ENCODE measurements at places on chromosomes 16 and 17.

- DNase-seq = no peak
These were observed 4.9 kb upstream of the SOX9 start for GRCh38 chr17:72115781-72116525.

DNA sequence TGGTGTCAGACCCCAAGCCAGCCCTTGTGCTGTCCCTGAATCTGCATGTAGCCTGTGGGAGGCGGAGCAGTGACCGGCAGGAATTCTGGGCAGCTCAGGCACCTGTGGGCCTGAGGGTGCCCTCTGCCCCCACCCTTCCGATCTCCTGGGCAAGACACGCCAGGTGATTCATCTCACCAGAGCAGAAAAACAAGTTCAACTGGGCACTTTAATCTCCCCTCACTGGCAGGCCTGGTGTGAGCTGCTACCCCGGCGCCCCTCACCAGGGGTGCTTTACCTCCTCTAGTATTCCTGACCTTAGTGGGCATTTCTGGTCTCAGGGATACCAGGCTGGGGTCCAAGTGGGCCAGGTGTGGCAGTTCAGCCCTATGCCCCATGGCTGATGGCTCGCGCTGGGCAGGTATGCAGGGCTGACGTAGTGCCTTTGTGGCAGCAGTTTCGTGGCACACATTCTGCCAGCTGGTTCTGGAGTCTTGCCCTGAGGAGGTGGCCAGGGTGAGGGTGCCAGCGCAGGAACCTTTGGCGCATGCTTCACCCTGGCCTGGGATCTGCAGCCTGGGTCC lies 6.0 kb downstream of the ERBB2 start:
- DNase-seq = peak; percentile 95

DNA sequence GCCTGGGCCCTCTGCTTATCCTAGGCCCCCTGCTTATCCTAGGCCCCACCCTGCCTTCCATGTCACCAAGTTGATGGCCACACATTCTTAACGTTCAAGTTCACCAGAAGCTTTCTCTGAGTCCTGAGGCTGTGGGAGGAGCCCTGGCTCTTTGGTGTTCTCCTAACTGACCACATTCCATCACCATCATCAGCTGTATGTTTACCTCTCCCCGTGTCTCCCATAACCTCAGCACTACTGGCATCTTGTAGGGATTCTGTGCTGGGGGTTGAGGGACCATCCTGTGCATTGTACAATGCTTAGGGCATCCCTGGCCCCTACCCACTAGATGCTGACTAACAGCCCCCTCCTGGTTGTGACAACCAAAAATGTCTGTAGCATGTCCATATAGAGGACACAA lies 99.3 kb downstream of the NDE1 start:
- no peak for DNase-seq

GRCh38 chr17:75356260-75356937 lies 49.1 kb downstream of the GRB2 start:
- no peak for DNase-seq

DNA sequence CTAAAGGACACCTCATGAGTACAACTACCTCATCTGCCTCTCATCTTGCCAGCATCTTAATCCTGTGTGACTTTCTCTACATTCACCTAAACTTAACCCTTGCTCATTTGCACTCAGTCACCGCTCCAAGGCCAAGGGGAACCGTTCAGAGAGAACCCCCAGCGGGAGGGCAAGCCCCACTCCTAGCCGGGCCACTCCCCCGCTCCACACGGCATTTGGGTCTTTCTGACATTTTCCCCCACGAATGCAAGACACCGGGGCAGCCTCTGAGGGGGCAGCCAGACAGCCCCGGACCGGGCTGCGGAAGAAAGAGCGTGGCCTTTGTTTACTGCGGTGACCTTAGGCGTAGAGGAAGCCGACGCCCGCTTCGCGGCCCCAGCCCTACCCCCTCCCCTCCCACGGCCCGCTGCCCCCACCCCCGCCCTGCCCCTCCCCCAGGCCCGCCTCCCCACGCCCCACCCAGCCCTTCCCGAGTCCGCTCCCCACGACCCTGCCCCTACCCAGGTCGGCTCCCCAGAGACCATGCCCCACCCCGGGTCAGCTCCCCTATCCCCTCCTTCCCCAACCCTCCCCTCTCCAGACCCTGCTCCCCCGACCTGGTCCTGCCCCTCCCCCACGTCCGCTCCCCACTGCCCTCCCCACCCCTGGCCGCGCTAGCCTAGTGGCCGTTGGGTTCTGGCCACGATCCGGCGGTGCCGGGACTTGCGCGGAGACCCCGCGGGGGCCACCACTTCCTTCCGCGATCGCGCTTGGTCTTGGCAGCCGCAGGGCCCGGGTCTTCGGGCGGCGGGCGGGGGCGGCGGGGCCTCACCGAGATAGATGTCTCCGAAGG lies 789 bp downstream of the CSNK1D start:
- DNase-seq = no peak

- no peak for DNase-seq
These were observed 236.8 kb downstream of the IRX3 start for GRCh38 chr16:54049591-54050458.

- DNase-seq = peak; percentile 43
These were observed 17.9 kb downstream of the UTP4 start for GRCh38 chr16:69150146-69150865.

DNA sequence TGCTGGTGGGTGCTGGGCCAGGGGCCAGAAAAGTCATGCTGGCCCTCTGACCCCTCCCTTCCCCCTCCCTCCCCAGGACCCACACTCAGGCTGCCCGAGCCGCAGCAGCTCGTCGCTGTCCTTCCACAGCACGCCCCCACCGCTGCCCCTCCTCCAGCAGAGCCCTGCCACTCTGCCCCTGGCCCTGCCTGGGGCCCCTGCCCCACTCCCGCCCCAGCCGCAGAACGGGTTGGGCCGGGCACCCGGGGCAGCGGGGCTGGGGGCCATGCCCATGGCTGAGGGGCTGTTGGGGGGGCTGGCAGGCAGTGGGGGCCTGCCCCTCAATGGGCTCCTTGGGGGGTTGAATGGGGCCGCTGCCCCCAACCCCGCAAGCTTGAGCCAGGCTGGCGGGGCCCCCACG lies 8.3 kb upstream of the CISD3 start:
- DNase-seq = no peak

- no peak for DNase-seq
These were observed 6.2 kb upstream of the TMEM100 start for GRCh38 chr17:55728833-55729232.

- no peak for DNase-seq
These were observed 181.3 kb downstream of the HS3ST3A1 start for GRCh38 chr17:13420418-13420826.

DNA sequence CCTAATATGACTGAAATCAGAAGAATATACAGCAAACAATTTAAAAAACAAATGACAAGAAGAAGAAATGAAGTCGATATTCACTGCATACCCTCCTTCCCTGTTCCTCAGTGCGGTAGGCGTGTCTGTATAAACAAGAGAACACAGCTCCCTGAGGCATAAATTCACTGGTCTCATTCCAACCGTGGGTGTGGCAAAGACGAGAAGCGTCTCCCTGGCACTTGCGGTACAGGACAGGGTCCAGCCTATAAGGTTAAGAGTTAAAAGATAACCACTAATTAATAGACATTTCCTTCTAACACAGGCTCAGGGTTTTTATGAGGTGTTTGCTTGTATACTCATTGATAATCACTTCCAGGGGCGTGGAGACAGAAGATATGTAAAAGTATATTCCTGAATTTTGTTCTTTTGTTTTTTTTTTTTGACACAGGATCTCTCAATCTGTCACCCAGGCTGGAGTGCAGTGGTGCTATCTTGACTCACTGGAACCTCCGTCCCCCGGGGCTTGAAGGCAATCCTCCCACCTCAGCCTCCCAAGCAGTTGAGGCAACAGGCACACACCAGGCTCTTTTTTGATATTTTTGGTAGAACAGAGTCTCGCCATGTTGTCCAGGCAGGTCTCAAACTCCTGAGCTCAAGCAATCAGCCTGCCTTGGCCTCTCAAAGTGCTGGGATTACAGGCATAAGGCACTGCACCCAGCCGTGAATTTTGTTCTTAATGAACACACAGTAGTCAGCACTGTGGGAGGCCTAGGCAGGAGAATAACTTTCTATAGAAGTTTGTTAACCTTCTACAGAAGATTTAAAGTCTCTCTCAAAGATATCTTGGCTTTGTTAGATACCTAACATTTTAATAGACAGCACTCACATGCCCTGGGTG lies 59.1 kb upstream of the CLEC18B start:
- DNase-seq = peak; percentile 91

DNA sequence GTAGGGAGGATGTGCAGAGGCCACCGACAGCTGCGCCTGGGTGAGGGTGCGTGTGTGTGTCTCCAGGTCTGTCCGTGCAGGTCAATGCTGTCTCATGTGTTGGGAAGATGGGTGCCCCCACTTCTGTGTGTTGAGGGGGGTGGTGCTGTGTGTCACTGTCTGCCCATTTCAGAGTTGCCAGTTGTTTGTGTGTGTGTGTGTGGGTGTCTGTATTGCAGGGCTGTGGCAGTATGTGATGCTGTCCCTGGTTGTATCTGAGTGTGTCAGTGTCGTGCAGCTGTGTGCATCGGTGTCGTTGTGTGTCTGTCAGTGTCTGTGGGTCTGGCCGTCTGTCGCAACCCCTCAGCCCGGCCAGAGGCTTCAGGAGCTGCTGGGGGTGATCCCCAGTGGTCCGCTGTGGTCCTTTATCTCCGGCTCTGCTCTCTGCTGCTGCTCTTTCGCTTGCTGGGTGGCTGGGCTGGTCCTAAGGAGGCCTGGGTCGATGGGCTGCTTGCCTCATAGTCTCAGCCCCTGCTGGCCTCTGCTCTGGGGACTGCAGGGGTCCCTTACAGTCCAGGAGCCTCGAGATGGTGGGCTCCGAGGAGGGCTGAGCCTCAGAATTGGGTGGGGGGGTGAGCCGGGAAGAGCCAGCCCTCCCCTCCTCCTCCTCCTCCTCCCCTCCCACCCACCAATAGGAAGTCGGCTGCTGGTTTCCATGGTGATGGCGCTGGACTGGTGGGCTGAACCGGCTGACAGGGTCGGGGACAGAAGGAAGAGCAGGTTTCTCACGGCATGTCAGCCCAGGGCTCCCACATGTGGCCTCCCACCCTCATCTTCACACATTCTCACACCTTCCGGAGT lies at the start of gene TSPOAP1:
Gene TSPOAP1 (minus strand): TSS at position 601 of the 840 bp plus-strand sequence. CDS start 875 bp downstream, outside the sequence.
- no peak for DNase-seq

GRCh38 chr17:74961657-74962350 lies 10.8 kb downstream of the HID1 start:
- DNase-seq = peak; percentile 56

GRCh38 chr16:56549744-56550385 lies 15.0 kb upstream of the MT4 start:
- DNase-seq = no peak

DNA sequence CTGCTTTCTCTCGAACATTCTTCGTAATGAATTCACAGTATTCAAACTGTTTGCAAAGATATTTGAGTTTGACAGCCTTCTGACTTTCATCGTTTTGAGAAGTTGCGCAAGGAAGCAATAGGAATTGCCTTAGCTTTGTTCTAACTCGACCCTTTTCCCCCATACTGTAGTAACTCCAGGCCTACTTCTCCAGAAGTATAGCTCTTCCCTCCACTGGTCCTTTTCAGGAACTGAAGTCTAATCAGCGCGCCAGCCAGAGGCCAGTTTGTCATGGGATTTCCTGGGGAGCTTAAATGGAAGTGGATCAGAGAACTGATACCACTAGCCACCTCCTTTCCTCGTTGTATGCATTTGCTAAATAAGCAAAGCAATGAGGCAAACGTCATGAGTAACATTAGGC lies 27.9 kb downstream of the CDR2 start:
- no peak for DNase-seq

- DNase-seq = no peak
These were observed 70.8 kb downstream of the ABR start for GRCh38 chr17:1108765-1109605.

GRCh38 chr17:4135489-4135888 lies 7.3 kb downstream of the ZZEF1 start:
- no peak for DNase-seq

DNA sequence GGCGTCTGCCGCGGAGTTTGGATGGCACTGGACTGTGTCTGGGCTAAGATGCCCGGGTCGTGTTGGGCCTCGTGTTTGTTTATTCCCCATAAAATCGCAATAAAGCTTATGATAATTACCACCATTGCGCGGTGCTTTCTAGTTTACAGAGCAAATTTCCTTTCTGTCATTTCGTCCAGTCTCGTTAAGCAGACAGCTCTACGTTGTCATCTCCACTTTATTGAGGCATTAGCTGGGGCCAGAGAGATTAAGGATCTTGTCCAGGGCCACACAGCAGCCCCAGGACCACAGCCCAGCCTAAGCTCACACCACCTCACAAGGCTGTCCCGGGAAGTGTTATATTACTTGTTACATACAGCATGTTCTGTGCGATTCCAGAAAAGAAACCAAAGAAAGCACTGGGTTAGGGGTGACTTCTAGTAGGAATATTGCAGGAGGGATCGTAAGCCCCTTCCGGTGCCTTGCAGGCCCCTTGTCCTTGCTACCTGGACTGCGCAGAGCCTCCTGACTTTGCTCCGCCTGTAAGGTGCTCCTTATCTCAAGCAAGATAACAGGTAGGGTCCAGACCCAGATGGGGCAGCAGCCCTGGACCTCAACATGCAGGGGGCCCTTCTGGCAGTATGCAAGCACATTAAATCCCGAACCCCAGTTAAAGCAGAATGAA lies 6.3 kb downstream of the NOS2 start:
- DNase-seq = peak; percentile 72

DNA sequence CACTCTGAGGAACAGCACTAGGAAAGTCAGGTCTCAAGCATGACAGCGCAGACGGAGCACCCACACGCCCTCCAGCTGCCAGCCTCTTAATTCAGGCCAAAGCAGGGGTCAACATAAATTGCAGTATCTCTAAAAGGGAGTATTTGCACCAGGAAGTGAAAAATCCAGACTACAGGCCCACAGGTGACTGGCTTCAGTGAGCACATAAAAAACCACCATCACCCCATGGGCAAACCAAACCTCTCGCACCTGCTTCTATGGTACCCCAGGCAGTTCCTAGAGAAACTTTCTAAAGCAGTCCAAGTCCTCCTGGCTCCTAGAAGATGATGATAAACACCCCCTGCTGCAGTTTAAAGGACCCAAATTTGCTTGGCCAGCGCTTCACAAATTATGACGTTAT lies 129.8 kb downstream of the ZNF423 start:
- DNase-seq = no peak

DNA sequence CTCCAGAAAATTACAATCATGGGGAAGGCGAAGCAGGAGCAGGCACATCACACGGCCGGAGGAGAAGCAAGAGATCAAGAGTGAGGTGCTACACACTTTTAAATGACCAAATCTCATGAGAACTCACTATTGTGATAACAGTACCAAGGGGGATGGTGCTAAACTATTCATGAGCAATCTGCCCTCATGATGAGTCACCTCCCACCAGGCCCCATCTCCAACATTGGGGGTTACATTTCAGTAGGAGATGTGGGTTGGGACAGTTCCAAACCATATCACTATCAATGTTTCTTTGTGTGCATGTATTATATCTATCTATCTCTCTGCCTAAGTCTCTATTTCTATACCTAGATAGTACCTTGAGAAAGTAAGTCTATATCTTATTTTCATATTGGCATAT lies 724.8 kb downstream of the CDH11 start:
- no peak for DNase-seq
